ENCODE measurements at places on chromosomes 6 and 20.

DNA sequence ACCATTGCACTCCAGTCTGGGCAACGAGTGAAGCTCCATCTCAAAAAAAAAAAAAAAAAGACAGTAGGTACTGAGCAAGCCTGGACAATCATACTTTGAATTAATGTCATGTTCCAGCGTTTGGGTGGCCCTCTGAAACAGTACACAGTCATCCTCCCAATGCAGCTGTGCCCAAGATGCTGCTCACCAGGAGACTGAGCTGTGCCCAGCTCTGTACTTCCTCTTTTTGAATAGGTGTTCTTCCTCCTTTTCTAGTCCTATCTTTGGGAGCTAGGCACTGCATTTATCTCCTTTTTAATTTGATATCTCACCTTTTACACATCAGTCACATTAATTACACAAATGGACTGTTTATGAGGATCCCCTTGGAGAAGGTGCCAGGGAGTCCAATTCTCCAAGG lies 101.5 kb downstream of the RPP40 start:
- DNase-seq: no peak

DNA sequence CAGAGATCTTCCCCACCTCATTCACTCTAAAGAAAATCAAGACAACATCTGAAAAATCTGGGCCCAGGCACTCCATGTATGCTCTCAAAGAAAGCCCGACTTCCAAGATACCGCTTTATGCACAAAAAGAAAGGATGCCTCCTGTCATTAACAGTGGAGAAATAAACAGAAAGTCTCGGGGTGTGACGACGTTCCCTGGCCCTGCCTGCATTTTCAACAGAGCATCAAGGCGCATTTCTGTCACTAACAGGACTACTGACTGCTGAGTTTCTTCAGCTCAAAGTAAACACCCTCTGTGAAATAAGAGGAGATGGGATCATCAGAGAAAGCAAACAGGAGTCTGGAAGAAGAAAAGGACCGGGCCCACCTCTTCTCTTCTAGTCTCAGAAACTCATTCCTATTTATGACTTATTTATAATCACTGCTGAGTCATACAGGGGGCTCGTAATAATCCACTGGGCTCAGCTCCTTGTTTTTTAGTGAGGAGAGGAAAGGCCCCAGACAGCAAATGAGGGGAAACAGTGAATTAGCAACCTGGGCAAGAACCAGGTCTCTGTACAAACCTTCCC lies 99.7 kb downstream of the ZMYND8 start:
- DNase-seq: no peak

GRCh38 chr6:150078788-150079187 lies 9.9 kb upstream of the ULBP3 start:
- no peak for DNase-seq

- no peak for DNase-seq
These were observed 39.8 kb downstream of the KIF25 start for GRCh38 chr6:168037242-168037641.

DNA sequence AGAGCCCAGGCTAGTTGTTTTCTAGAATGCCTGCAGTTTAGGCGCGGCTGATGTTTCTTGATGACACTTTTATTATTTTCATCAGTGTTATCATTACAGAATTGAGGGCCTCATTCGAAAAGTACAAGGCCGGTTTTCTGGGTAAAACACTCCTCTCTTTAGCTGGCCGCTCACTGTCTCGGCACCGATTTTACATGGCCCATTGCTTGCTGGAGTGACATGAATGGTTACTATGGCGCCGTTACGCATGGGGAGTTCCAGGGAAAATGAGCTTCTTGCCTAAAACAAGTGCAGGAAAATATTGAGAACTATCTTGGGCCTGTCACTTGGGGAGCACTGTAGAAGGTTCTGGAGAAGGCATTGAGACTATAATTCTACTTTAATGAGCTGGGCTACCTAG lies 317.8 kb downstream of the CDH4 start:
- no peak for DNase-seq

DNA sequence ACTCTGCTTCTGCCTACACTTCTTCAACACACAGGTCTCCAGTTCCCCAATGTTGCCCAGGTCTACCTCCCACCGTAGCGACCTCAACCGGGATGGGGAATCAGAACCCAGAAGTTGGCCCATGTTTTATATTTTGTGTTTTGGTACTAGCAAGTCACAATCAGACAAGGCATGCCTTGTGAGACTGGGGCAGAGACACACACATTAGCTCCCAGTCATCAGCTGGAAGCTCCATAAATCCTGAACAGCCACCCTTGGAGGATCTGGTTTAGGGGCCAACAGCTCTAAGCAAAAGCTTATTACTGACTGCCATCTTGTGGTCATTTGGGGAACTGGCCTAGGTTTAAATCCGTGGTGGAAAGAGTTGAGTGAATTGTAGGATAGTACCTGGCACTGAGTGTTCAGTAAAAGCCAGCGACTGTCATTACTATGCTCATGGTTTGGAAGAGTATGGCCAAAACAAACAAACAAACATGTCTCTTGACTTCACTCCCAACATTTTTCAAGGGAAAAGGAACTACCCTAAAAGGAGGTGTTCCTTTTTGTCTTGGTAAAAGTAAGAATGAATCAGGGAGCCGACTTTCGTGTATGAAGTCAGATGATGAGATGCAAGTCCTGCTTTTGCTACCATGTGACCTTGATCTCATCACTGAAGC lies 40.5 kb downstream of the PIM1 start:
- DNase-seq: no peak

- DNase-seq: no peak
These were observed 18.0 kb upstream of the SF3B5 start for GRCh38 chr6:144113366-144113765.

DNA sequence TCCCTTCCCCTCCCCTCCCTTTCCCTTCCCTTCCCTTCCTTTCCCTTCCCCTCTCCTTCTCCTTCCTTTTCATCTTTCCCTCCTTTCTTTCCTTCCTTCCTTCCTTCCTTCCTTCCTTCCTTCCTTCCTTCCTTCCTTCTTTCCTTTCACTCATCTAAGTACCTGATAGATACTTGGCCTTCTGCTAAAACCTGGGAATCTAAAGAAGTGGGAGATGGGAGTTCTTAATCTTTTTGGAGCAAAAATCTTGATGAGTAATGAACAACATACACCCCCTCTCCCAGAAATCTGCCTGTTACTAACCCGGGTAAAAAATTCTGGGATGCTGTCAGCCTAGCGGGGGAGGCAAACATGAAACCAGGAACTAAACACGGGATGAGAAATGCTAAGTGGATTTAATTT lies 100.7 kb downstream of the VEGFA start:
- no peak for DNase-seq
